ENCODE measurements at places on chromosomes 13 and 19. TPM values are rescaled to one million over a fixed set of nuclear protein-coding genes. Genes with fewer than 3 reads are reported as not detected.

- DNase-seq: peak; percentile 23
Observed at GRCh38 chr13:36919171-36919832, 736 bp downstream of the SMAD9 start.

DNA sequence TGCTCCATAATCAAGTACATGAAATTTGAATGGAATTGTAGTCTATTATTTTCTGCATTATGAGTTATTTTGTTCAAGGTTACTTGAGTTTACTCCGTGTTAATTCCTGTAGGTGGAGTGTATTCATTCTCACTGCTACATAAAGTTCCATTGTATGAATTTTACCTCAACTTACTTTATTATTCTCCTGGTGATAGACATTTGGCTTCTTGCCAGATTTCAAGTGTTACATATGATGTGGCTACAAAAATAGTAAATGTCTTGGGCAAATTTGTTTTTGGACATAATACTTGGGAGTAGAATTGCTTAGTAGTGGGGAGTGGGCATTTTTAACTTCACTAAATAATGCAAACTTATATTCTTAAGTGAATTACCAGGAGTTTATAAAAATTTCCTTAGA lies 328.9 kb downstream of the SHISA2 start:
- DNase-seq: no peak

GRCh38 chr13:19605161-19605955 lies 28.1 kb upstream of the MPHOSPH8 start:
- DNase-seq: no peak

The ZNF700 gene
- 5.9 TPM for total RNA-seq

The RETN gene
- total RNA-seq: not detected
